ENCODE measurements at places on chromosomes 3 and 15.
A peak's percentile ranks its signal among the peaks of the same experiment; 100 is the strongest.

GRCh38 chr3:129614435-129614834 lies 8.0 kb upstream of the PLXND1 start:
- no peak for DNase-seq

GRCh38 chr3:100831629-100832028 lies 122.3 kb downstream of the TFG start:
- DNase-seq: no peak

DNA sequence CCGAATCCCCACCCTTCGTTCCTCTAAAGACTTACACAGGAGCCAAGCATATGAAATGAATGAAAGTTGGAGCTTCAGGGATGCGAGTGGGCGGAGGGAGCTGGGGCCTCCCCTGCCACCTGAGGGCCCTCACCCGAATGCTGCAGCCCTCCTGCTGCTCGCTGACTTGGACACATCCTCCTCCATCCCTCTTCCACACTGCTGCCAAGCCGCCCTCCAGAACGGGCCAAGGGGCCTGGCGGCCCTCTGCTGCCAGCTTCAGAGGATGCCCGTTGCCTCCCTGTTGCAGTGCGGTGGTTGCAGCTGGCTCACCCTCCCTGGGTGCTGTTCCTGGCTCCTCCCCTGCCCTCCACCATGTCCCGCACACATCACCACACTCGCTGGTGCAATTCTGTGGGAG lies 71.2 kb downstream of the GABRG3 start:
- no peak for DNase-seq

- DNase-seq: no peak
Observed at GRCh38 chr3:64122476-64122875, 99.2 kb upstream of the PSMD6 start.

DNA sequence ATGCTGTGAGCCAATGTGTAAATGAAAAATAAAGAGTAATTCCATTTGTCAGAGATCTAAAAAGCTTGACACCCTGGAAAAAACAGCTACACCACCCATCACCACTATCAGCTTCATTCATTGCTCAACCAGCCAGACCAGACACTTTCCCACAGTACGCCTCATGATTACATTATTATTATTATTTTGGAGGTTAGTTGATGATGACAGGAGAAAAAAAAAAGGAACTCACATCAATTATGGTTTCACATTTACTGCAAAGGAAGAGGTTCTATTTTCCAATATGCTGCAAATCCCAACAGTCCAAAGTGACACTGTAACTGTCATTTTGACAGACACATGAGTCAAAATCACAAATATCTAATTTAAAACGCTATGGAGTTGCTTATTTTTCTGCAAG lies 134.7 kb upstream of the TSC22D2 start:
- DNase-seq: no peak

DNA sequence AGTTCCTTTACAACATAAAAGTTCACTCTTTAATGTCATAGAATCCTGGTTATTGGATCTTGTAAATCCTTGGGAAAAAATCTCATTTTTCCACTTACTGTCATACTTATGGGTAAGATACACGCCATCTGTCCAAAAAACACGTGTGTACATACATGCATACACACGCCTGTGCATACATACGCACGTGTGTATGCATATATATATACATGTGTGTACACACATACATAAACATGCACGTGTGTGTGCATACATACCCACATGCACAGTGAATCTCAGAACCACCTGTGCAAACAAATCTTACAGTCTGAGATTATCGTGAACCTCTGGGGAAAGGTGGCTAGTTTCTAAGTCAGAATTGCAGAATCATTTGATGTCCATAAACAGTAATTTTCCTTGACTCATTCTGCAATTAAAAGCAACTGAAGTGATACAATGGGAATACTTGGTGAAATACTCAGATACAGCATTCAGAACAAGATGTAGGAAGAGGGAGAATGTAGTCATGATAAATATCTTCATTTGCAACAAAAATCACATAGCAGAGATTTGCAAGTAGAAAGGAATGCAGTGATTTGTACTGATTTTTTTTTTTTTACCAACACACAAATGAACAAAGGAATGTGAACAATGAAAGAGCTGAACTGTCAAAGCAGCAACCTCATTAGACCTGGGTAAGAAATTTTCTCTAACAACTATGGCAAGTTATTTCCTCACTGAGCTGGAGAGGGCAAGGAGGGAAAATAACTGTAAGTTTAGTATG lies 160.6 kb upstream of the POU1F1 start:
- DNase-seq: no peak

DNA sequence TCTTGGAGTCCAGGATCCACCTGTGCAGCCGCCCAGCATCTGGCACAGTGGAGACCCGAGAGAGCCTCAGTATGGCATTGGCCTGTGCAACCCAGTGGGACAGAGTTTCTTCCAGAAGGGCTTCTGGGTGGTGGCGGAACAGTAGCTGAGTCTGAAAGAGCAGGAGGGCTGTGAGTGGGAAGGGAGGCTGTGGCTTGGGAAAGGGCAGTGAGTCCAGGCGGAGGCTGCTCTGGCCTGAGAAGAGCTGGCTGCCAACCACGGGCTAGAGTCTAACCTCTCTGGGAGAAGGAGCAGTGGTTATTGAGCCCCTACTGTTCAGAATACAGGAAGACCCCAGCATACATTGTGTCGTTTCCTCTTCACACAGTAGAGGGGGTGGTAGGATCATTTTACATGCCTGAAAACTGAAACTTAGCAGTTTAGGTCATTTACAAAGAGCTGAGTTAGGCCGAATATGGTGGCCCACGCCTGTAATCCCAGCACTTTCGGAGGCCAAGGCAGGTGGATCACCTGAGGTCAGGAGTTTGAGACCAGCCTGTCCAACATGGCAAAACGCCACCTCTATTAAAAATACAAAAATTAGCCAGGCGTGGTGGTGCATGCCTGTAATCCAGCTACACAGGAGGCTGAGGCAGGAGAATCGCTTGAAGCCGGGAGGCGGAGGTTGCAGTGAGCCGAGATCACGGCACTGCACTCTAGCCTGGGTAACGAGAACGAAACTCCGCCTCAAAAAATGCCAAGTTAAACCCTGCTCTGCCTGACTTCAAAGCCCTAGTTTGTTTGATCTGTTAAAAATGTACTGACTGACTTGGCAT lies 3.2 kb downstream of the AEN start:
- DNase-seq: peak; percentile 56

DNA sequence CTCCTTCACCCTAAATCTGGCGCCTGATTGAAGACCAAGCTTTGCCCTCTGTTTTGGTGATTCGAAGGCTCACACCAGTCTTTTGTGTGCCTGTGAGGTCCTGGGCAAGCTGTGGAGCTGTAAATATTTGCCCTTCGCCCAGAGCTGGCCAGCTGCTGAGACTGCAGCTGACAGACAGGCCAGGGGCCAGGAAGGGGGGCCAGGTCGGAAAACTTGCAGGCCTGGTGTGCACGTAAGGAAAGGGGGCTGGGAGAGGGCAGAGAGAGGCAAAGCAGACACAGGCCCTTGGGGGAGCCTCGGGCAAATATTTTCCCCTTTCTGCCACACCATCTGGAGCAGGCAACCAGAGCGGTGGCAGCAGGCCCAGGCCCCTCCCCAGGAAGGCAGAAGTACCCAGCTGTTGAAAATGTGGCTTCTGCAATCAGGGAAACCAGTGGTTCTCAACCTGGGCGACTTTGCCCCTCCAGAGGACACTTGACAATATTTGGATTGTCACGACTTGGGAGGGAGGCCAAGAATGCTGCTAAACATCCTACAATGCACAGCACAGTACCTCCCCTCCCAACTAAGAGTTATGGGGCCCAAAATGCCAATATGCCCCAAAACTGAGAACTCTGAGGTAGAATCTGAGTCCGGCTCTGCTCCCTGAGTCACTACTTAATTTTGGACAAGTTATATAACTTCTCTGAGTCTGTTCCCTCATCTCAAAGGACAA lies 2.5 kb downstream of the PDZRN3 start:
- DNase-seq: peak; percentile 95

GRCh38 chr3:58839187-58839586 lies 172.6 kb upstream of the FAM3D start:
- DNase-seq: no peak

- no peak for DNase-seq
Observed at GRCh38 chr3:127796045-127796830, 26.1 kb downstream of the MGLL start.

GRCh38 chr15:62119227-62119864 lies 45.7 kb downstream of the C2CD4B start:
- no peak for DNase-seq

DNA sequence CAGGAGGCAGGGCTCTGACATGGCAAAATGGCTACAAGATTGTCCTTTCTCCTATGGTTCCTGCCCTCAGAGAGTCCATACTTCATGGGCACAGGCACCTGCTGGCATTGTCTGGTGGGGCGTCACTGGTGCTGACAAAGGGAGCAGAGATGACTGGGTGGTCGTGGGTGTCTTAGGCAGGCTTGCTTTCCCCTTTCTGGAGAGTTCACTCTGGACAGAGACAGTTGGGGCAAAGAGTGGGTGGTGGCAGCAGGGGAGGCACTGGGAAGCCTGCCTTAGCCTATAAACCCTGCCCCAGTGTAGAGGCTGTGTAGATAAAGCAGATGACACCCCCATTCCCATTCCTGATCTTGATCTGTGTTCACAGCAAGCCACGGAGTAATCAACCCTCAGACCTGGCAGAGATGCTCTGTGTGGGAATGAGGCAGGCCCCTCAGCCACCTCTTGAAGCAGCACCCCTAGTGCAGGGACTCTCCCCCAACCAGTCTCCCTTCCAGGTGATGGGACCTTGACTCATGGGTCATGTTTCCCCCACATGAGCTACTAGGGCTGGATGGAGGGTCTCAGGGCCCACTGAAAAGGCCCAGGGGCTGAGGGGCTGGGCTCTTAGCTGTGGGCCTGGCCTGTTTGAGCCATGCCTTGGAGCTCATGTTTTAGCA lies 20.7 kb upstream of the DOCK3 start:
- DNase-seq: no peak

- DNase-seq: no peak
Observed at GRCh38 chr15:78040653-78041244, 36.8 kb downstream of the TBC1D2B start.

DNA sequence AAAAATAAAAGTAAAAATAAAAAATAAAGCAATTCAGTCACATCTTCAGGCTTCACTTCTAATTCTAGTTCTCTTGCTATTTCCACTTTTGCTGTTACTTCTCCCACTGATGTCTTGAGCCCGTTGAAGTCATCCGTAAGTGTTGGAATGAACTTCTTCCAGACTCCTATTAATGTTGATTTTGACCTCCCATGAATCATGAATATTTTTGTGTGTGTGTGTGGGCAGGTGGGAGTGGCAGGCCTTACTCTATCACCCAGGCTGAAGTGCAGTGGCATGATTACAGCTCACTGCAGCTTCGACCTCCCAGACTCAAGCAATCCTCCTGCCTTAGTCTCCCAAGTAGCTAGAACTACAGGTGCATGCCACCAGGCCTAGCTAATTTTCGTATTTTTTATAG lies 10.7 kb downstream of the USP4 start:
- DNase-seq: no peak

DNA sequence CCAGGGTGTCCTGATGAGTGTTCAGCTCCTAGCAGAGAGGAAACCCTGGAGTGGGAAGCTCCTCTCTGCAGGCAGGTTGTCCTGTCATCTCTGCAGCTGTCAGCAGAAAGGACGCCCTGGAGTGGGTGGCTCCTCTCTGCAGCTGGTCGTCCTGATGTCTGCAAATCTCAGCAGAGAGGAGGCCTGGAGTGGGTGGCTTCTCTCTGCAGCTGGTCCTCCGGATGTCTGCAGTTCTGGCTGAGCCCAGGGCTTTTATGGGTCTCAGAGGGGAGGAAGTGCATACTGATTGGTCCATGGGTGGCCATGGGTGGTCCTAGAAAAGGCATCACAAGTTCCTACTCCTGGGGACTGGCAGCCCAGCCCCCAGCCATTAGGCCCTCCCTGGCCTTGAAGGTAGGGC lies 102.6 kb upstream of the BNIP2 start:
- no peak for DNase-seq

DNA sequence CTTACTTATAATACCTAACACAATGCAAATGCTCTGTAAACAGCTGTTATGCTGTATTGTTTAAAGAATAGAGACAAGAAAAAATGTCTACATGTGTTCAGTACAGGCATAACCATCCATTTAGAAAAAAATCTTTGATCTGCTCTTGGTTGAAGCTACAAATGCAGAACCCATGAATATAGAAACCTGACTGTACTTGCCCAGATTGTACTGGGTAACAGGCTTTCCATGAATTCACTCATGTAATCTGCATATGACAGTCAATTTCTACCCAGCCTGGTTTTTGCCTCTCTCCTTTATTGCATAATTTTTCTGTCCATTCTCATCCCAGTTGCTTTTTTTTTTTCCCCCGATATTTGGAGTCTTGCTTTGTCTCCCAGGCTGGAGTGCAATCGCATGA lies 62.6 kb upstream of the ETV5 start:
- DNase-seq: no peak

- no peak for DNase-seq
Observed at GRCh38 chr3:186985661-186986364, 55.5 kb downstream of the ST6GAL1 start.

DNA sequence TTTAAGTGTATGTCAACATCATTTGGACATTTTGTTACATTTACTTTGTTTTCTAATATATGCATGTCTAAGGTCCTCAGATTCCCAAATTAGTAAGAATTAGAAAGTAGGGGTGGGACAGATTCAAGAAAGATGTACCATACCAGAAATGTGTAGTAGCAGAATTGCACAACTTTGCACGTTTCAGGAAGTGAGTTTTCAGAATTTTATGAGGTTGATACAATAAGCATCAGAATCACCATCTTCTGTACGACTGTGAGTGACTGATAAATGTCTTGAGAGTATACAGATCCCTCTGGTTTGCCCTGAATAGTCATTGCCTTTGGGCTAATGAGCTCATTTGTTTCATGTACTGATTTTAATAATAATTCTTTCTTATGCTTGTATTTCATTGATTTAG lies 9.3 kb downstream of the ARIH2 start:
- DNase-seq: no peak

GRCh38 chr15:52098323-52098722 lies 14.3 kb downstream of the BCL2L10 start:
- DNase-seq: no peak

DNA sequence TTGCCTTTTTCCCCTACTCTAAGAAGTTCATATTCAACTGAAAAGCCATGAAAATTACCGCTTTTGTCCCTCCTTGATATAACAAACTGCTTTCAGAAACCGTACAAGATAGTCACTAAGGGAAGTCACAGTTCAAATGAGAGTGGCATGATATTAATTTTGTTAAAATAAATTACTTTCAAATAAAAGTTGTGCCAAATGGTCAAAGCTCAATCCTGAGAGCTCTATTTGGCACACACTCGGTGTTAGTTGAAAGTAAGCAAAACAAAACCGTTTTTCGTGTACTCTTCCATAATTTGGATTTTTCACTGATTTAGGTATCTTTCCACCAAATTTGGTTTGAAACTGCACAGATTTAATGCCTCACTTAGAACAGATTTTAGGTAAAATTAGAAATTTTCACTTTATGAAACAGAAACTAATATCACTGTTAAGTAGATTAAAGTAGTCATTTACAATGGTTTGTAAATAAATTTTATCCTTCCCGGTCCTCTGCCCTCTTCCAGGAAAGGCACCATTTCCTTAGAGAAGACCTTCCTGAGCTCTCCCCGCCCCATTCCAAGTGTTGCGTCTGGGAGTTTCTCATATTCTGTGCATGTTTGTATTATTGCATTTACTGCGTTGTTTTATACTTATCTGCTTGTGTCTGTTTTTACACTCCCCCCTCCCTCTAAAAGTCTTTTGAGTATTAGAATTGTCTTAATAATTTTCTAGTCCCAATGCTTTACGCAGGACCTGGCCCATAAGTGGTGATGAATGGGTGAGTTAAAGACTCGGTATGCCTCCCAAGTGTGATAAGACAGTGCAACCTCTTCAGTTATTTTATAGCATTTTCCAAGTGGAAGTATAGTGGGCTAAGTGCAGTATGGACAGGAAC lies 853 bp downstream of the TCAIM start:
- no peak for DNase-seq

Measured in sigmoid colon (tissue), 7 donors.